ENCODE measurements at places on chromosomes 11 and 22.

- no peak for DNase-seq
Observed at GRCh38 chr11:78428773-78429172, 11.2 kb upstream of the GAB2 start.

DNA sequence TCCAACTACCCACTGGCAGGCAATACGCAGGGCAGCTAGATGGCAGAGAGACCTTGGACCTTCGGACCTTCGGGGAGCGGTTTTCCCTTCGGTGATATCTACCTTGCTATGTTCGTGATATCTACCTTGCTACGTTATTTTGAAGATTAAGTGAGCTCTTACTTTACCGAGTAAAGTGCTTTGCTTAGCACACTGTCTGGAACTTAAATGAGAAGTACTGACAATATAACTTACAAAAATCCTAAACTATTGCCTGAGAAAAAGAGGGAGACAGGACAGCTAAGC, 1.0 kb upstream of the PRDM10 start:
- no peak for DNase-seq

GRCh38 chr11:14543260-14543659, 23.1 kb upstream of the PSMA1 start:
- no peak for DNase-seq

DNA sequence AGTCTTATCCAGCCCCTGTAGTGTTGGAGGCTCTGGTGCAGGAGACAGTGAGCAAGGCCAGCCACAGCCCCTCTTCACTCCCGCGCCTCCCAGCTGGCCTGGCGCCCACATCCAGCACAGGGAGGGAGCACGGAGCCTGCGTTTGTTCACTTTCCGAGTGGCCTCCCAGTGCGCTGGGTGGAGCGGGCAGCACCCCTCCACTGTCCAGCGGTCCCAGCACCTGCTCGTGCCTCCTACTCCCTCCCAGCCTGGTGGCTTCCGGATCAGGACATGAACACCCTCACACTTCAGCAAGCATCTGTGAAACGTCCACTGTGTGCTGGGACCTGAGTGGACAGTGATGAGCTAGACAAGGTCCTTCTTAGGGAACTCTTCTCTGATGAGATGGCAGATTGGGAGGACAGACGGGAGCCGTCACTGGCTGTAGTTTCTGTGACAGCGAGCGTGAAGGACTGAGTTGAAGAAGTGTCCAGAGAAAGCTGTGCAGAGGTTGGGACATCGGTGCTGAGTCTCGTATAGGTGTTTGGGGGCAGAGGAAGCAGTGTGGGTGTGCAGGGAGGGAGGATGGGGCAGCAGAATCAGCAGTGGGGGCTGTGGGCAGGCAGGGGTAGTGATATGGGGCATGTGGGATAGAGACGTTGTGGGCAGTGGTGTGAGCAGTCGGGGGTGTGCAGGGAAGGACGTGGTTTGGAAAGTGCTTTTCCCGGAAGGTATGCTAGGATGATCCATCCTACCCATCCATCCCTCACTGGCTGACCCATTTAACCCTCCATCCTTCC, 256.8 kb downstream of the TBC1D22A start:
- DNase-seq = no peak

DNA sequence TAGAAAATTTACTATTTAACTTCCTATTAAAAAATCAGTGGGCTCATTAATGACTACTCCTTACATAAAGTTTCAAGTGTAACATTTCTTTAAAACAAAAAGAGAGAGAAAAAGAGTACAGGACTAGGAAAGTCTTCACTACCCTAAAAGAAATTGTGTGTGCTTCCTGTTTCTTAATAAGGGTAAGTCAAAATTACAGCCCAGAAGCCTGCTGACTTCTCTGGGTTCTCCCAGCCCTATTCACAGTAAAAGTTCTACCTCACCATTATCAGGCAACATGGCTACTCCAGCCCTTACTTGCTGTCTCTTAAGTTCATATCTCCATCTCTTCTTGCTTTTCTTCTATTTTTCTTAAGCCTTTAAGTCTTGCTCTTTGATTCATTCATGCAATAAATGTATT, 20.3 kb upstream of the ZC3H12C start:
- no peak for DNase-seq

- DNase-seq = no peak
Observed at GRCh38 chr11:78838417-78838816, 263.8 kb upstream of the NARS2 start.

GRCh38 chr11:4695442-4695841, 2.2 kb downstream of the OR51E2 start:
- DNase-seq = no peak

- no peak for DNase-seq
Observed at GRCh38 chr22:43393132-43393843, 18.5 kb upstream of the MPPED1 start.

DNA sequence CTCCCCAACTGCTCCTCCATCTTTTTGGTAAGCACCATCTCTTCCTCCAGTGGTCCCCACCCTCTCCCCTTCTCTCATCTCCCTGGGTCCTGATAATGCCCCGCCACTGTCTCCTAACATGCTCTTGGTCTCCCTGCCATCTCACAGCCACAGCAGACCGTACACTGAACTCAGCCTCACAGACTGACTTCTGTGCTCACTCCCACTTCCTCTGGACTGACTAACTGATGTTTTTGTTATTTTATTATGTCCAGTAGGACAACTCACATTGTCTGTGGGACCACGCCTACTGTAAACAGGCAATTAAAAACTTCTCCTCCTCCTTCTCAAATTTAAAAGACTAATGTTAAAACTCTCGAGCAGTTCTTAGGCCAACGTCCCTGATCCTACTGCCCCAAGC, 2.6 kb upstream of the GNAZ start:
- no peak for DNase-seq

DNA sequence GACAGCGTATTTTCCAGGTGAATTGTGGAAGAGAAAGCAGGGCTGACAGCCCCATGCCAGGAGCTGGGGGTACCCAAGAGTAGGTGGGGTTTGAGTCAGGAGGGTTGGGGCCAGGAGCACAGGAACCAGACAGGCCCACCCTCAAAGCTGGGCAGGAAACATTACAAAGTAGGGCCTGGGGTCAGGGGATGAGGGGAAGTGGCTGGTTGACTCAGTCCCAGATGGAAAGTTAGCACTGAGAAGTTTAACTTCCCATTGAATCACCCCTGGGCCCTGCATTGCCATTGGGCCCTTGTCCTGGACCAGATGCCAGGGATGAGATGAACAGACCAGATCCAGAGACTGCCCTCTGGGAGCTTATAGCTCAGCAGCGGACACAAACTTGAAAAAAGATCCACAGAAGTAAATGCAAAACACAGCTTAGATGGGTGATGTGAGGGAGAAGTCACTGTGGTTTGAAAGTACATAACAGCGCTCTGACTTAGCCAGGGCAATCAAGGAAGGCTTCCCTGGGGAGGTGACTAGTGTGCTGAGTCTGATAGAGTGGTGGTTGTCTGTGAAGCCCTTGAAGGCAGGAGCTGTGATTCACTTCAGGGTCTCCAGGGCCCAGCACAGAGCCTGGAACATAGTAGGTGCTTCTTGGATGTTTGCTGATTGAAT, 2.2 kb downstream of the MAFF start:
- DNase-seq = no peak

GRCh38 chr22:45594123-45594941, 77.3 kb upstream of the ATXN10 start:
- DNase-seq = no peak

- DNase-seq = no peak
Observed at GRCh38 chr22:46019351-46019750, 42.4 kb upstream of the WNT7B start.

DNA sequence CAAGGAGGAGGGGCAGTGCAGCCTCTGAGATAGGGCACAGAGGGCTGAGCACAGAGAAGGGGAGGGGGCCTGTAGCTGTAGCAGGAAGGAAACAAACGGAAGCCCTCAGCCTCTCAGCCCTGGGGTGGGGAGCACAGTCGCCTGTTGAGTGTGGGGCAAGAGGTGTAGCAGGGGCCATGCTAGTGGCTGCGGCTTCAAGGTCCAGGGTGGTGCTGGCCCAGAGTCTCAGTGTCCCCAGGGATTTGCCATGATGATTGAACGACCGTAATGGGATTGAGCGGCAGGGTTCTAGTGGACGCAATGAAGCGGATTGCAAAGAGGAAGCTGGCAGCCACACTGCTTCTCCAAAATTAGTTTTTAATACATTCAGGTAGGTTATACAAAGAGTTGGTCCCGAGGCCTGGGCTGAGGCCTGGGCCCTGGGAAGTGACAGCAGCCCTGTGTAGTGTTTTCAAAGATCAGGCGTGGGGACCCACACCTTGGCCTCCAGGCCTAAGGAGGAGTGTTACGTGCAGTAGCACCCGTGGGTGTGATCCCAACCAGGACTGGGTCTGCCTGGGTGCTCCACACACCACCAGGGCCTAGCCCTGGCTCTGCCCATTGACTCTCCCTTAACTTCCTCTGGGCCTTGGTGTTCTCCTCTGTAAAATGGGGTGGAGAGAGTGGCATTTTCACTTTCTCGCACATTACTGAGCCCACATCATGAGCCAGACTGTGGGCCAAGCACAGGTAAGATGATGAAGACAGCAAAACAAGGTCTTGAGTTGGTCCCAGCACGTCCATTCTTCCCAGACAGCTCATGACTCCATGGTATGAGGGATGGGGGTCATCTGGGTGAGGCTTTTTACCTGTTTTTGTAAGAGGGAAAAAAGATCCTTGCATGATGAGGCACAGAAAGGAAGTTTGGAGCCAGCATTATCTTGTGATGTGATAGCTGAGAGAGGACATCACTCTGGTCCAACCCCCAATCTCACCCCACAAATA, 13.1 kb downstream of the LRRC32 start:
- DNase-seq = no peak

- no peak for DNase-seq
Observed at GRCh38 chr11:114158886-114159285, 99.4 kb downstream of the ZBTB16 start.

DNA sequence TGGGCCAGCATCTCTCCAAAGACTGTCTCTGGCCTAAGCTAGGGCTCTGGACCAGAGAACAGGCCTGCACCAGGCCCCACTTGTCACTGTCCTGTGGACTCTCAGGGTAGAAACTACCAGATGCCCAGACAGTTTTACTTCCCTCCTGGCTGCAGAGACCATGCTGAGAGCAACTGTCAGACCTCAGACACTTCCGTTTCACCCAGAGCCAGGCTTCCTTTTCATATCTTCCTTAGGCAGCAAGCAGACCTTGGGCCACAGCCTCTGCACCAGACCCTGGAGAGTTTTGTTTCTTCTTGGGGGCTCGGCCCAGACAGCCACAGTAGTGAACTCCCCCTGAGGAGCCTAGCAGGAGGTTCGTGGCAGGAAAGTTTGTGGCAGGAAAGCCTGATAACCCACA, 12.1 kb upstream of the FCHSD2 start:
- peak; percentile 61 for DNase-seq

- DNase-seq = no peak
Observed at GRCh38 chr22:47153854-47154525, 391.5 kb downstream of the TBC1D22A start.

DNA sequence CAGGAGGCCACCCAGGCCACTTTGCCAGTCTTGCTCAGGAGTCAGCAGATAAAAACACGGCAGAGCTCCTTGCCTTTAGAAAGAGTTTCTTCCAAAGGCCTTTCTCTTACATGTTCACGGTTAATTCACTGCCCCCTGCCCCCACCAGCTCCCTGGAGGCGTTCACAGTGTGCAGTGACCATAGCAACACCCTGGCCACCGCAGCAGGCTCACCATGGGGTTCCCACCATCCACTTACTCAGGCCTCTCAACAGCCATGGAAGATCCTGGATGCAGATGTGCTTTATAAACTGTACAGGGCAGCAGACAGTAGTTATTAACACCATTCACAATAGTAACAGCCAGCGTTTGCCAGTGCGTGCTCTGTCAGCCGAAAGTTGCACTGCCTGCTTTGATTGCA, 10.6 kb upstream of the MYO7A start:
- no peak for DNase-seq

- no peak for DNase-seq
Observed at GRCh38 chr22:35547987-35548721, 7.5 kb downstream of the RASD2 start.

DNA sequence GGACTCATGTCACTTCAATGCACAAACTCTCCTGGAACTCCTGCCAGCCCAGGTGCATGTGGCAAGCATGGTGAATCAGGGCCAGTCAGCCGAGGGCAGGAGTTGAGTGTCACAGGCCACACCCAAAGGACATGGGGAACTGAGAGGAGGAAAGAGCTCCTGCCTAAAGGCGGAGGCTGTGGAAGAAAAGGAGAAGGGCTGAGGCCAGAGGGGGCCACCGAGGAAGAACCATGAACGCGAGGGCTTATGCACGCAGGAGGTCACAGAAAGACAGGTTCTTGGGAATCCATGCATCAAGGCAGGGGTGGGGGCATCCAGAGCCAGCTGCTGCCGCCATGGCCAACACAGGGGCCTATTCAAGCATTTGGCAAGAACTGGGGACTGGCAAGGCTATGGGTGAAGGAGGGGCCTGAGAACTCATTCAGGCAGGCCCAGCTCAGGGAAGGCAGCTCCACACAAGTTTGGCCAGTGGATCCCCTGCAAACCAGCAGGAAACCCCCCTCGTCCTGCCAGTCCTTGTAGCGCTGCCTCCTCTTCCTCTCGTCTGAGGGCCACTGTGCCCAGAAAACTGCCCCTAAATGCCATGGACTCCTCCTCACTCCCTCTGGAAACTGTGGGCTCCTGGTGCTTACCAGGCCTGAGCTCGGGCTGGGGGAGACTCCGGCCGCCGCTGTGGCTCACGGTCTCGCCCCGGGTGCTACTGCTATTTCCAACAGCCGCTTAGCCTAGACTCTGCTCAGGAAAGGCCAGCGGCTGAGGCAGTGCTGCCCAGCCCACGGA, 15.4 kb downstream of the PPM1F start:
- DNase-seq = no peak

DNA sequence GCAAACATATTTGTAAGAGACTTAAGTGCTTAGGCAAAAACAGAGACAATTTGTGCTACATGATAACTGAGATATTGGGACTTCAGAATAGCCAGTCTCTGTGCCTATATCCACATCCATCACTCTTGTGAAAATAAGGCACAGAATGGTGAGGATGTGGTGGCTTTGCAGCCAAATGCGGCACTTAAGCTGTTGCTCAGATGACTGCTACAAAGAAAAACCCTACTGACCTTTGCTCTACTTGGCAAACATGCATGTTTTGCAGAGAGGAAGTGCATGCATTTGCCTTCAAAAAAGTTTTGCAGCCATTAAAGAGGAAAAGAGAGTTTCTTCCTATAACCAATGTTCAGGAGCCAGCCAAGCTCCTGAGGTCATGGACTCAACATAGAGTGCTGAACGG, 675.0 kb upstream of the KIRREL3 start:
- no peak for DNase-seq

GRCh38 chr22:29257751-29258181, 10.0 kb downstream of the RHBDD3 start:
- DNase-seq = no peak

DNA sequence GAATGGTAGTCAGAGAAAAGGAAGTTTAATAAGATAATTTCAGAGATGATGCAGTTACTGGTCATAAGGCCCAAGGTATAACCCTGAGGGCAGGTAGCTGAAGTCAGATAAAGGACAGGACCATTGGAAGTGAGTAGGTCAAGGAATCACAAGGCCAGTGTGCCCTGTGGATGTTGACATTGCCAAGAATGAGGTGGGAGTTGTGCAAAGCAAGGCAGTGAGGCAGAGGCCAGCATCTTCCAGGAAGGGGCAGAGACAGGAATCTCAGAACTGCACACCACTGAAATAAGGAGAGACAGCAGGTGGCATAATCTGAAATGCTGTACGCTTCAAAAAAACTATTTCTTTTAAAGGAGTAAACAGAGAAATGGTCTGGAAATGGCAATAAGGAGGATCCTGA, 61.4 kb downstream of the ABTB2 start:
- DNase-seq = no peak

GRCh38 chr11:61922539-61922938, 5.2 kb upstream of the RAB3IL1 start:
- no peak for DNase-seq
